HepG2 (cell line): ENCODE measurements at places on chromosomes 5 and 9.

DNA sequence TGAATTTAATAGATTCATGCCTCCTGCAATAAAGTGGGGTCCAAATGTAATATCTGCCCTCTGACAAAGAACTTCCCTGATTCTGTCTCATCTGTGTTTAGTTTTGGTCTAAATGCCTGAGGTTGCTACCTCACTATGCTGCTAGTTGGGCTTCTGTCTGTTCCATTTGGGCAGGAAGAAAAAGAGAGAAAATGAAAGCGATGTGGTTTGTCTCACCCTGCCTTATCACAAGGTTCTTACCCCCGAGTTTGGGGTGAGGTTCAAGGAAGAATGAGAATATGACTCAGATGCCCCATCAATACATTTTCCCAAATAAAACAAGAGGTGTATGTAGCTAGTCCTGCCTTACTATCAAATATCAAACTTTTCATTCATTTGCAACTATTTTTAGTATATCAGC is 132.1 kb upstream of the MTAP start:
- DNase-seq: no peak

GRCh38 chr5:148491793-148492184 is 108.0 kb downstream of the FBXO38 start:
- DNase-seq: peak; percentile 42

- no peak for DNase-seq
Measured at GRCh38 chr5:124574521-124575436, 171.7 kb downstream of the ZNF608 start.

DNA sequence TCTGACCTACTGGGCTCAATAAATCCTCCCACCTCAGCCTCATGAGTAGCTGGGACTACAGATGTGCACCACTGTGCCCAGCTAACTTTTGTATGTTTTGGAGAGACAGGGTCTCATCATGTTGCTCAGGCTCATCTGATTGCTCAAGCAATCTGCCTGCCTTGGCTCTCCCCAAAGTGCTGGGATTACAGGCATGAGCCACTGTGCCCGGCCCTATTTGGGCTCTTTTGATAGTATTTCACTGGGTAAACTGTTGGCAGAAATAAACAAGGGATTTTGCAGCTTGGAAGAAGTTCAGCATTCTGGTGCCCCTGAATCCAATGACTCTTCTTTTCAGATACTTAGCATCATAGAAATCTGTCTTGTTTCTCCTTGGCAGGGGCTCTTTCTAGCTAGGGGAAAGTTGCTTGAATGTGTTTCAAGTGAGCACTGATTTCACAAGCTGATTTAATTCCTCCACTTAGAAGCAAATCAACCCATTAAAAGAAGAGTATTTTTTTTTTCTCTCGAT is 146.8 kb downstream of the PAPPA start:
- no peak for DNase-seq

GRCh38 chr9:86549401-86549811 is 195.2 kb upstream of the TUT7 start:
- DNase-seq: no peak

- DNase-seq: no peak
Measured at GRCh38 chr9:117234103-117234502, 180.8 kb downstream of the ASTN2 start.

DNA sequence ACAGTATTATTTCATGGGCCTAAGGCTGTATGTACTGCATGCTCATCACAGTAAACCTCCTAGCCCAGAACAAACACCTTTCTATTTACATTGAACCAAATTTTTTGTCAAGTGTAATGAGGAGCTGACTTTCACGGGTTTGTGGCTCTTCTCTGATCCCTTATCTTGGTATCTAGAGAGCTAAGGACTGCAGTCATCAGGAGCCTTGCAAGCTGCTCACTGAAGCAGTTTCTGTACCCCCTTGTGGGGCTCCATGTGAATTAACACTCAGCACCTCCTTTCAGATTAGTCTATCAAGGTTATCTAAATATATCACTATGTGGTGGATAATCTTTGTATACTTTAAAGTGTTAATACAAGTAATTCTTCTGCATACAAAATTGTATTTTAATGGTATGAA is 108.2 kb downstream of the AUH start:
- peak; percentile 7 for DNase-seq

- no peak for DNase-seq
Measured at GRCh38 chr5:14406554-14406849, 175.1 kb upstream of the OTULINL start.

DNA sequence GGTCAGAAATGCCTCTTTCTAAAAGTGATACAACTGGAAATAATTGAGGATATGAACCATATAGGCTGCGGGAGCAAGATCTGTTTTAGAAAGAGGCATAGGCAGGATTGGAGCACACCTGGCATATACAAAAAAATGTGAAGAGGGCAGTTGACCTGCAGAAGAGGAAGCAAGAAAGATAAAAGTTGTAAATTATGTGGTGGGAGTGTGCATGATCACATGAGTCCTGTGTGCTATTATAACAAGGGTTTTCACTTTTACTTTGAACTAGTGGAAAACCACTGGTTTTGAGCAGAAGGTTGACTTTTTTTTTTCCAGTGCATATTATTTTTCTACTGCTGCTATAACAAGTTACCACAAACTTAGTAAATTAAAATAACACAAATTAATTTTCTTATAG is 489.3 kb downstream of the ANXA1 start:
- DNase-seq: no peak

DNA sequence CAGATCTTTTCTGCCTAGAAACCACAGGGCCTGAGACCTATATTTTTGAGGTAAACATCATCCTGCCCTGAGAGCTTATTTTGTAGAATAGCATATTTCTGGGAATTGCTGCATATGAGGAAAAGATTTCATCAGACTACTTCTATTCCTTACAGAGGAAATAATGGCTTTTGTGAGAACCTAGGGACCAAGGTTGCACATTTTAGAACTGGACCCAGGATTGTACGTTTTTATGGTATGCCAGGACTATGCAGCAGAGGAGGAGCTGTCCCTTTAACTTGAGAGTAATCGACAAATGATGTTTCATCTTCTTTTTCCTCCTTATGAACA is 2.2 kb upstream of the ALDH1A1 start:
- no peak for DNase-seq

DNA sequence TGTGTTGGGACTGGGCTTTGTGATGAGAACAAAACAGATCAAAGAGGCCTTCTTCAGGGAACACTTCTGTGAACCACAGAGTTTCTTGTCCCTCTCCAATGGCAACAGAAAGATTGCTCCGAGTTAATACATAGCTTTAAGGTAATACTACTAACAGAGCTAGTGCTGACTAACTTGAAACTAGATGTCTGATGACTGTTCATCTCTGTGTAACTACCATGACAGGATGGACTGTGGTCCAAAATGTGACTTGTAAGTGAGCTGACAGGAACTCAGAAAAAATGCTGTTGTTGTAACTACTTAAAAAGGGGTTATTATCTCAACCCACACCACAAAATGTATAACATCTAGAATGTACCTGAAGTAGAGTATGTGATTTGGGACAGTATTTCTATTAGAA is 630.2 kb upstream of the DMAC1 start:
- no peak for DNase-seq
